ENCODE measurements at places on chromosomes 5 and 9.

- peak; percentile 78 for DNase-seq
These were observed 1.0 kb downstream of the FOXE1 start for GRCh38 chr9:97853844-97854695.

DNA sequence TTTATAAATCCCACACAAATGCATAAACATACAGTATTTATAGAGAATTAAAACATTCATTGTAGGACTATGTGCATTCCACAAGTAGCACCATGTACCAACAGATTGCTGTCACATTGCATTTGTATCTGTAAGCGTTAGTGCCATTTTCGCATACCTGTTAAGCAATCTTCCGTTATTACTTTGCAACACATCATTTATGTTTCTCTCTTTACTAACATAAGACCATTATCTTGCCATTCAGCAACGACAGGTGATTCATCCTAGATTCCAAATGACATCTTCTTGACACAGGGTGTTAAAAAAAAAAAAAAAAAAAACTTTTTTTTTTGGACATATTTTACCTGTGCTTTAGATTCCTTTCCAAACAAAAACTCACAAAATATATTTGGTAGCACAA is 511.8 kb downstream of the ELAVL2 start:
- DNase-seq: no peak

- DNase-seq: peak; percentile 73
These were observed 45.5 kb upstream of the ZNF169 start for GRCh38 chr9:94213511-94214124.

DNA sequence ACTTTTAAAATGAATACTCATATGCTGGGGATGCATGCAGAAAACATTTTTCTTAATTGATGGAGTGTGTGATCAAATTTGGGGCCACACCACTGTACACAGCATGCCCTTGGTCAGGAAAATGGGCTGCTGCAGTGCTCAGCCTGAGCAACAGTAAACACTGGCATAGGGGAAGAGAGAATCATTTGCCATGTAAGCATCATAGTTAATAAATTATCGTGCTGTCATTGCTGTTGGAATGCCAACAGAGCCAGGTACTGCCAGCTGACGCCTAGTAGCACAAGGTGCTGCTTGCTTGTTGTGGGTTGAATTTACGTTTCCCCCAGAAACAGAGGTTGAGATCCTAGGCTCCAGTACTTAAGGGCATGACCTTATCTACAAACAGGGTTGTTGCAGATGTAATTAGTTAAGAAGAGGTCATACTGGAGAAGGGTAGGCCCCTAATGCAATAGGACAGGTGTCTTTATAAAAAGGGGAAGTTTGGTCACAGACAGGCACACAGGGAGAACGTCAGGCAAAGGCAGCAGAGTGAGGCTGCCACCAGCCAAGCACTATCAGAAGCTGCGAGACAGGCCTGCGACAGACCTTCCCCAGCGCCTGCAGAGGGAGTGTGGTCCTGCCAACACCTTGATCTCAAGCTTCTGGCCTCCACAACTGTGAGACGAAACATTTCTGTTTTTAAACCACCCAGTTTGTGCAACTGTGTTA is 25.3 kb downstream of the DAP start:
- no peak for DNase-seq

DNA sequence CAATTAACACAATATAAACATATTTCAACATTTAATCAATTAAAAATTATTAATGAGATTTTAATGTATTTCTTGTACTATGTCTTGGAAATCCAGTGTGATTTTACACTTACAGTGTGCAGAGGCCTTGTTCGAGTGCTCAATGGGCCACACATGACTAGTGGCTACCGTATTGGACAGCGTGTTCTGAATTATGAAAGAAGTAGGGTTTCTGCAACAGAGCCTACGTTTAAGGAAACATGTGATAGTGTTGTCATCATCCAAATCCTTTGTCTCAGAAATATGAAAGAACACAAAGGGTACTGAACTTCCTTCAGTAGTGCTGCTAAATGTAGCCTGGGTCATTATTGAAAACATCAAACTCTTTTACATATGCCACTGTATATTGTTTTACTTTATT is 29.5 kb downstream of the NPR3 start:
- DNase-seq: no peak

GRCh38 chr9:121434969-121435368 is 64.7 kb downstream of the GGTA1 start:
- no peak for DNase-seq

DNA sequence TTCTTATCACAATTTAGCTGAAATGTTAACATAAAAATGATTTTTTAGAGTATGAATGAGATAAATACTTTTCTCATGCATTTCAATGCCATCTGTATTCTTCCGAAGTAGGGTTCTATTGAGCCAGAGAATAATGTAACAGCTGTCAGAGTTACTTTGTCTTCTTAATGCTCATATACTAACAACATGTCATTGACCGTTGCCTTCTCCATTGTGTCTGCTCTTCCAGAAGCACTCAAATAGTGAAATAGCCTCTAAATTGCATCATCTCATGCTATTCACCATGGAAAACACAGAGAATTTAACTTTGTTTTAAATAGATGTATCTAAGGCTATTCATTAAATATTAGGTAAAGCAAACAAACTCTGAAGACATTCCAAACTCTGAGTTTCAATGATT is 1875.9 kb upstream of the CDH9 start:
- no peak for DNase-seq

DNA sequence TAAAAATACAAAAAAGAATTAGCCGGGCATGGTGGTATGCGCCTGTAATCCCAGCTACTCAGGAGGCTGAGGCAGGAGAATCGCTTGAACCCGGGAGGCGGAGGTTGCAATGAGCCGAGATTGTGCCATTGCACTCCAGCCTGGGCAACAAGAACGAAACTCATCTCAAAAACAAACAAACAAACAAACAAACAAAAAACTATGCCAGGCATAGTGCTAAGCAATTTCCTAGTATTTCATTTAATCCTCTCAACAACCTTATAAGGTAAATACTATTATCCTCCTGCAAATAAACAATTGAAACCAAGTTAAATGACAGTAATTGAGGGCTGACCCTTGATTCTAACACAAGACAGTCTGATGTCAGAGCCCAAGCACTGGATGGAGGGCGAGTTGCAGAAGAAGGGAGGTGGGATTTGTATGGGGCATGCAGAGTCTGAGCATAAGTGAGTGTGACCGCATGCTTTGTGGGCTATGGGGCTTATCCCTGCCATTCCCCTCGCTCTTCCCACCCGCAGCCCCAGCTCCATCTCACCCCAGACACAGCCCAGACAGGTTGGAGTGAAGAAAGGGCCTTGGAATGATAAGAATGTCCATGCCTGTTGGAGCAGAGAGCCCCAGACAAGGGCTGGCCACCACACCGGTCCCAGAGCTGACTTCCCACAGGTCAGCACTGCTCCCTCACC is 24.3 kb upstream of the RPS14 start:
- DNase-seq: no peak

GRCh38 chr9:88534456-88535225 is at the start of gene NXNL2:
NXNL2 (plus strand) TSS chr9:88535178; CDS start chr9:88535435, 257 bp downstream.
- DNase-seq: no peak

GRCh38 chr9:1294641-1295258 is 244.6 kb downstream of the DMRT2 start:
- no peak for DNase-seq

- DNase-seq: no peak
These were observed 555.8 kb upstream of the CDH9 start for GRCh38 chr5:27594141-27594540.

DNA sequence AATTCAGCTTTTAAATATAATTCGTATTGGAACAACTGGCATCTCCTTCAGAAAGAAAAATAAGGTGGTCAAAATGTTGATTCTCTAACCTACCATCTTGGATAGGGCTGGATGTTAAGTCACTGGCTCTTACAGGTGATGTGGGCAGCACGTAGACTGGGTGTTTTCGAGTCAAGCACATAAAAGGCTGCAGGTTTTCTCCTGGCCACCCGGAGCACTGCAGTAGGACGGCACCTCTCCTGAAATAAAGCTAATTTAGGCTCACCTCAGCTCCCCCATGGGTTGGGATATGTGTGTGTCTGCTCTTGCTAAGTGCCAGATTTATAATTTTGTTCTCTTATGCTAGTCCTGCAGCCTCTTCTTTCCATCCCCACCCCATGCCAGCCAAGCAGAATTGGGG is 80.3 kb downstream of the IQGAP2 start:
- DNase-seq: no peak

DNA sequence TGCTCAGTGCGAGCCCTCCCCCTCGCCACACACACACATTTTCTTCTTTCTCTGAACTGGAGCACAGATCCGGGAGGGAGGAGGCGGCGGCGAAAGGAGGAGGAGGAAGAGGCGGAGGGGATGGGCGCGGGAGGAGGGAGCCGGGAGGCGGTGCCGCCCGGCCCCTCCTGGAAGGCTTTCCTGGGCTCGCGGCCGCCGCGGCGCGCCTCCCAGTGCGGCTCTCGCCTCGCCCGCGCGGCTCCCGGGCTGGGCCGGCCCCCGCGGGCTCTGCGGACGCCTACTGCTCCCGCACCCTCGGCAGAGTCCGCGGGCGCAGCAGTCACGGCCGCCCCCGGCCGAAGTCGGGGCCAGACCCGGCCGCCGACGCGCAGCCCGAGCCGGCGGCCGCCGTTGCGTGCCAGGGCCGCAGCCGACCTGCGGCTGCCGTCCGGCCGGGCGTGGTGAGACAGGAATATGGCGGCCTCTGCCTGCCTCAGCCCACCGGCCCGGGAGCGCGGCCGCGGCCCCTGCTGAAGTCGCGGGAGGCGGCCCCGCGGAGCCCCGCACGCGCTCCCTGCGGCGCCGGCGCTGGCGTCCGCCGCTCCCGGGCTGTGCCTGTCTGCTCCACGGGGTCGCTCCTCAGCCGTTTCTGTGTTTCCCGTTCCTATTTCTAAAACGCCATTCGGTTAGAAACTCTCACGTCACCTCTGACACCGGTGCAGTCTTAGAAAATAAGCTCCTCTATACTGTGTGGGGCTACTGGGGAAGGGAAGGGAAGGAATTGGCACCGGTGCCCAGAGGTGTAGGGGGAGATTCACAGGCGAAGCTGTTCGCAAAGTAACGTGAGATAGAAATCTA is 500 bp upstream of the GNAQ start:
- peak; percentile 90 for DNase-seq

DNA sequence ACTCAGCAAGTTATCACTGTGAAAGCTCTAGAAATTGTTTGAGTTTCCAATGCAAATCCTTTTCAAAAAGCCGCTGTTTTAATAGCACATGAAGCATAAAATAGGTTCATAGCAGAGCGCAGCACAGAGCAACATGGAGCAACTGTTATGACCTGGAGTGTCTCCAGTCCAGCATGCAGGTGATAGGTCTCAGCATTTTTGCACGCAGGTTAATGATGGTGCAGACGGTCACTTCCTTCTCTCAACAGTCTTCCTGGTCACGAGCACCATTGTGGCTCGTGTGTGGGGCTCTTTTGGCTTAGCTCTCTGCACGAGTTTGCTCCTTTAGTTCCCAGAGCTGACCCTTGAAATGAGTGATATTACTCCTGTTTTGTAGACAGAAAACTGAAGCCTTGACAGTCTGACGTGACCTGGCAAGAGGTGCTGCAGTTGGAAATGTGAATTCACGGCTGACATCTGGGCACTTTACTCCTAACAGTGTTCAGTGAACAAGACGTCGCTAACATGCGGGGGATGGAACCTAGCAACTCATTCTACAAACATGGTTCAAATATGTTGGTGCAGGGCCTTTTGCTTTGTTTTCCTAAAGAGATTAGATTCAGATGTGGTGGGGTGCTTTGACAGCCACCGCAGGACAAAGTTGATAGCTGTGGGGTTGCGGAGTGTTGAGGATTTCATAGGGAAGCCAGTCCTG is 10.0 kb downstream of the TENT4A start:
- no peak for DNase-seq

GRCh38 chr5:173733425-173733824 is 117.0 kb upstream of the BOD1 start:
- no peak for DNase-seq

DNA sequence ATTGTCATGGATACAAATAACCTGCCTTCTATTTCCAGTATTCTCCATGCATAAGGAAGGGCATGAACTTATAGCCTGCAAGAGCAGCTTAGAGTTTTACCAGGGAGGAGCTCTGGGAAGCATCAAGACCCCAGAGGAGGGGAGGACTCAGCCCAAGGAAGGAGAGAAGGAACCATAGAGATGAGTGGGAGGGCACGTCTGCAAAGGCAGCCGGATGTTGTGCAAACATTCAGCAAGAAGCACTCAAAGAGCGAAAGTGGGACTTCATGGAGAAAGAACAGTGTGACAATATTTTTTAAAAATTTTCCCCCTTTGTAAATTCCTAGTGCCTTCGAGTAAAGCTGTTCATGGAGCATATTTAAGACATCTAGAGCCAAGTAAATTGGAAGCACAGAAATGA is 270.1 kb upstream of the PTGER4 start:
- no peak for DNase-seq

DNA sequence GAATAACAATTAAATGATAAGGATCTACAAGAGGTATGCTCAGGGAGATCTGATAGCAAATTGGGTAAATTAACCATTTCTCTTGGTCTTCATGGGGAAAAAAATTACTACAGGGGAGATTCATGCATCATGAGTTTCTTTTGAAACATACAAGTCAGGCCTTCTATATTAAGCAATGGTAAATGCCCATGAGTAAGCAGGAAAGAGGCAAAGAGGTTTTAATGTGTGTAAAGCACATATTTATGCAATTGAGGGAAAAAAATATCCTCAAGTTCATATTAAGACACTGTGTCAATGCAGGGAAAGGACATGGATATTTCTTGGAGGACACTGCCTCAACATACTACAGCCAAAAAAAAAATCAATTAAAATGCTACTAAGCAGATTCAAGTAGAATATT is 73.4 kb upstream of the NR4A3 start:
- DNase-seq: no peak

DNA sequence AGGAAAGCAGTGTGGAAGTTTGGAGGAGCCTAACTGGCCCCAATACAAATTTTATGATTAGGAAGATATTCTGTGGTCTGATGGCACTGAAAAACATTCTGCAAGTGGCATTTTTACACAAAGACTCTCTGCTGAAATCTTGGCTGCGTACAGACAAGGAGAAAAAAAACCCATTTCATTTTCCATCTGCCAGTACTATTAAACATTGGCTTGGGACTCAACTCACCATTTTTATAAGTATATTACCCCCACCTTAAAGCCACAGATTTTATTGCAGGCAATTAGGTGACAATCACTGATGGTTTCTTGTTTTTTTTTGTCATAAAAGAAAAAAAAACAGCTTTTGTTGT is 206.9 kb downstream of the PTTG1 start:
- no peak for DNase-seq

DNA sequence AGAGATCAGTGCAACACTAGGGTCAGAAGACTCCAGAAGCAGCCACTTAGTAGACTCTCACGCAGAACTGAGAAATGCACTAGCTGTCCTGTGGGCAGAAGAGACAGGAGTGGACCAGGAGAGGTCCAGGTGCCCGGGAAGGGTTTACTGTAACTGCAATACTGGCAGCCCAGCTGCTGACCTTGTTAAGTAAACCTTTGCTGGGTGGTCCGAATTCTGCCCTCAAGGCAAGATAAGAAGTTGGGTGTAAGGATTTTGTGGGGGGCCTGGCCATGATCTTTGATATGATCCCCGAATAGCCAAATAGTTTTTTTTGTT is 91.3 kb downstream of the PDE6A start:
- no peak for DNase-seq

GRCh38 chr5:35205186-35205585 is 25.1 kb downstream of the PRLR start:
- no peak for DNase-seq
